ENCODE measurements at places on chromosomes 5 and 9.

DNA sequence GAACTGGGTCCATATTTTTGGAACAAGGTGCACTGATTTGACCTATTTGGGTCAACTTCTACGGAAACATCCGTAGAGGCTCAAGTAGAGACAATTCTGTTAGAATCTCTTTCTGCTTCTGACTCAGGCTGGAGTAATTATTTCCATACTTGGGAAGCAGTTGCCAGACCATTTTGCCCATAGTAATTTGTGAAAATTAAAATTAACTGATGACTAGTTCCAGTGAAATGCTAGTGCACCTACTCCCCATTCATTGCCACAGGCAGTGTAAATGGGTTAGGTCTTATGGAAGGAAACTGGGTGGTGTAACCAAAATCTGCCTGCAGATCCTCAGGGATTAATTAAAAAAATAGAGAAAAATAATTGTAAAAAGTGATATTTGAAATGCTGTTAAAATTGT is 201.1 kb downstream of the TENT4A start:
- DNase-seq: no peak

- peak; percentile 60 for DNase-seq
Observed at GRCh38 chr9:8733131-8733954, 933.8 kb upstream of the DMAC1 start.

- peak; percentile 48 for DNase-seq
Observed at GRCh38 chr5:37792975-37793631, 46.7 kb downstream of the GDNF start.

DNA sequence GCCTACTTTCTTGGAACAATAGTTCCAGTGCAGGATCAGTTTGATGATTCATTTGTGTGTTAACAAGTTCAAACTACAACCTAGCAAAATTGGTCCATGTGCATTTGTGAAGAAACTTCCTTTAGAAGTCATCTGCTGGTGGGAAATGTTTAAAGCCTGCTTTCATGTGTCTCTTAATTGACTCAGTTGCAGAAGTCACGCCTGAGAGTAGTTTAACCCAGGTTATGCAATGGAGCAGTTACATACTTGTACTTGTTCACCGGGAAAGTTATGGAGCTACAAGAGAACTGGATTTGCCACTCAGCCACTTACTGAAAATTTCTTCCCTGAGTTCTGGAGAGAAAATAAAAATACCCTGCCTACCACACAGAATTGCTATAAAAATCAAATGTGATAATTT is 1397.8 kb downstream of the PTPRD start:
- no peak for DNase-seq

DNA sequence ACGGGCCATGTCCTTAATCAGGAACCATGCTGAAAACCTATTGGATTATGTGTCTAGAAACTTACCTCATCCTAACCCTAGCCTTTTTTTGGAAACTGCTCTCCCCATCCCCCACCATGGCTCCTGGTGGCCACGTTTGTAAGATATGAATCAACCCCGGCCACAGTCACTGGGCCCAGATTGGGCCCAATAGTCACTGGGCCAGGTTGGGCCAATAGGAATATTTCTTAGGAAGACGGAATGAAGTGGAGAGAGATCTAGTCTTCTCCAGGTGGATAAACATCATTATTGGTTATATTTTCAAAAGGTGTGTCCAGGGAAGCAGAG is 468.7 kb downstream of the ARHGEF28 start:
- DNase-seq: no peak

DNA sequence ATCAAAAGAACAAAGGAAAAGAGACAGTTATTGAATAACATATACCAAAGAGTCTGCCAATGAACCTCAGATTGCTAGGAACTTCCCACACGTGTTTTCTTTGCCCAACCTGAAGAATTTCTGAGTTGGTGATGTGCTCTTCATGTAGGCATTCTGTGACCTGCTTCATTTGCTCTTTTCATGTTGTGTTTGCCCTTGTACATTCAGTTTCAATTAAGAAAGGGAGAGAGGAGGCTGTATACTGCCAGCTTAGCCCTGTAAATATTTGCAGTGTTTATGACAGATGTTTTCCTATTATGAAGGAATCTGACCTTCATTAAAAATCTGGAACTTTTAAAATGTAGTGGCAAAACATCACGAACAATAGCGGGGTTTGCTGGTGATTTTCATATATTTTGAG is 168.5 kb downstream of the GAS1 start:
- no peak for DNase-seq

GRCh38 chr5:112121258-112121657 is 297.8 kb downstream of the EPB41L4A start:
- DNase-seq: peak; percentile 86

GRCh38 chr9:89189215-89189614 is 10.6 kb upstream of the SHC3 start:
- no peak for DNase-seq

- no peak for DNase-seq
Observed at GRCh38 chr5:119290161-119290569, 65.7 kb upstream of the TNFAIP8 start.

DNA sequence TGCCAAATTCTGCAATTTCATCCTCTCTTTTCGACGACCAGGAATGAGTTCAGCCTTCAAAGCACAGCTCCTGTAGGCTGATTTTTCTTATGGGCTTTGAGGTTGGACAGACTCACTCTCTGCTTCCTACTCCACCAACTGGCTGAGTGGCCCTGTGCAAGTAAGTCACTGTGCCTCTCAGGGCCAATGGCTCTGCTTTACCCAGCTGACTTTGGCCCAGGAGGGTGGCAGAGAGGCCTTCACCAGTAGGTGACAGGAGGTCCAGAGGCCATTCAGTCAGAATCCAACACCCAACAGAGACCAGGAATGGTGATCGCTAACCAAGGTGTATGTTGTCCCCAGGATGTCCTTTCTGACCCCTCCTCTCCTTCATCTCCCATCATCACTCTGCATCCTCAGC is 49.5 kb upstream of the ALDH1B1 start:
- no peak for DNase-seq

- no peak for DNase-seq
Observed at GRCh38 chr5:96726802-96727201, 64.6 kb downstream of the CAST start.

DNA sequence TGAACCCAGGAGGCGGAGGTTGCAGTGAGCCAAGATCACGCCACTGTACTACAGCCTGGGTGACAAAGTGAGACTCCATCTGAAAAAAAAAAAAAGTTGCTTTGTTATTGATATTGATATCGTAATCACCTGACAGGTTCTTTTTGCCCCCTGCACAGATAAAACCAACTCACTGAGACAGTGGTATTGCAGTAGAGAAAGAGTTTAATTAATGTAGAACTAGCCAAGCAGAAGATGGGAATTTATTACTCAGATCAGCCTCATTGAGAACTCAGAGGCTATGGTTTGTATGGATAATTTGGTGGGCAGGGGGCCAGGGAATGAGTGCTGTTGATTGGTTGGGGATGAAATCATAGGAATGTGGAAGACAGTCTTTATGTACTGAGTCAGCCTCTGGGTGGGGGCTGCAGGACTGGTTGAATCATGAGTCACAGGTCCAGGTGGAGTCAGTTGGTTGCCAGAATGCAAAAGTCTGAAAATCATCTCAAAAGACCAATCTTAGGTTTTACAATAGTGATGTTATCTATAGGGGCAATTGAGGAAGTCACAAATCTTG is 35.8 kb upstream of the MEGF10 start:
- peak; percentile 75 for DNase-seq

DNA sequence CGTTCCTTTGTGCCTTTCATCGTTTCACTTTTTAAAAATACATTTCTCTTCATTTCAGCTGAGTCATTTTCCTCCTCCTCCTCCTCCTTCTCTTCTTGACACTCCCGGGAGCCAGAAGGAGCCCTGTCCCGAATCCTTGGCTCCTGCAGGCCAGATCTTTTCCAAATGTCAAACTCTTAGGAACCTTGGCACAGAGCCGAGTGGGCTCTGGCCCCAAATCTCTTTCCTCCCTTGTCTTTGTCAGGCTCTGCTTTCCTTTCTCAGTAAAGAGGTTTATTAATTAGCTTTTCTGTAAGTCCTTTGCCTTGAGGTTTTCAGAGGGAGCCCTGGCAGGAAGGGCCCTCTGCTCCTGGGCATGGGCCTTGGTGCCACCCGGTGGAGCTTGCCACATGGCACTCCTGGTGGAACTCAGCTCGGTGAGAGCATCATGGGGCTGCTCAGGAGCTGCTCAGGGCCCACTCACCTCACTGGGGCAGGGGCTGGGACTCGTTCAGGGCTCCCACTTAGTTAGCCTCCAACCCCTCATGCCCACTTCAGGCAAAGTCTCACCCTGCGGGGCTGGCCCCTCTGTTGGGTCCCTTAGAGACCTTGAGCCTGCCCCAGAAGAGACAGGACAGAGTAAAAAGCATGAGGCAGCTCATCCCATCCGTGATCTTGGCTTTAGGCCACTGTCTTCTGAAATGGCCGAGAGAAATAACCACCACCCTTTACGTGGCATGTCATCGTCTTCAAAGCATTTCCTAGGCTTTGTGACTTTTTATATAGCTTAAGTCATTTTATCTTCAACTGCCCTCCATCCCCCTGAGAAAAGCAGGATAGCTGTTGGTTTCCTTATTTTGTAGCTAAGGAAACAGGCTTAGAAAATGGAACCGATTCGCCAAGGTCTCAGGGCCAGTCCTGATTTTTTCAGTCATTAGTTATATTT is 17.1 kb downstream of the STC2 start:
- peak; percentile 51 for DNase-seq

- no peak for DNase-seq
Observed at GRCh38 chr9:123417289-123418051, 61.5 kb downstream of the CRB2 start.

DNA sequence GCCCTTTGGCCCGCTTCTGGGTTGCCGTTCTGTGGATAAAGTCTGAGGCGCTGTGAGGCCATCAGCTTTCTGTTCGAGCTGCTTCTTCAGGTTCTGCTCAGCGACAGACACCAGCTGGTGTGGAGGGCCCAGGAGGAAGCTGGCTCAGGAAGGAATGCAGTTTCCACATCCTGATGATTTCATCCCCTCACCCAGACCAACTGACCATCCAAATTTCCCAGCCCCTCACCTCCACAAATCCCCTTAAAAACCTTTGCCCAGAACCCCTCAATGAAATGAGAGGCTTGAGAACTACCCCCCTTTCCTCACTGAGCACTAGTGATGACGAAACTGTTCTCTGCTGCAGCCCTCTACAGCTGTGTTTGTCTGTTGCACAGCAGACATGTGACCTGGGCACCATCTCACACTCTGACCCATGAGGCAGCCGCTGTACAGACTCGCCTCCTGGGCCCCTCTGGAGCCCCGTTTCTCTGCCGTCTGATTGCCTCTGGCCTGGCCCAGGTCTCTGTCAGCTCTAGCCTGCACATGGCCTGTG is 45.4 kb downstream of the SPATA31C2 start:
- peak; percentile 16 for DNase-seq

GRCh38 chr9:82988488-82988887 is 74.5 kb downstream of the RASEF start:
- no peak for DNase-seq

DNA sequence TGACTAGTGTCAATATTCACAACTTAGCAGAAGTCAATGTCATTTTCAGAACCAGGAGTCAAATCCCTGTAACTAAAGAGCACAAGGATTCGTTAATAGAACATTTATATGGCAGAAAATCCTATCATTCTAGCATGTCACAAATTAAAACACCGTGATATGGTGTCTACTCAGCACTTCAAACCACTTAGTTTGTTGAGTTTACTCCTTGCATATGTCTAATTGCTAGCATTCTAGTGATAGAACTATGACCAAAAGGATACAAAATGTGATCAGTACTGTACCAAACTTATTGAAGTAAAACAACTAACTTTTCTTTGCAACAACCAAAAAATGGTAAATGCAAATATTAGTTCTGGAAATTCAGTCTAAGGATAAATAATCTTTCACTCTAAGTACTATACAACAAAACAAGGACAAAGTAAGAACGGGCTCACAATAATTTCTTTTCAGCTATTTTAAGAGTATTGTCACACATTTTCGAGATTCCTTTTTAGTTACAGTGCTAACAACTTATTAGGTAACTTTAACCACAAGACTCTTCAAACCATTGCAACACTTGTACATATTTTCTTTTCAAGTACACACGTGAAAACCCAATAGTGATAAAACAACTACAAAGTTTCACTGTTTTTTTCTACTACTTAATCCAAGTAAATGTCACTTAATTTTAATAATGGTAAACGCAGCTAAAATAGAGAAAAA is 845.2 kb upstream of the CDH10 start:
- DNase-seq: peak; percentile 37

DNA sequence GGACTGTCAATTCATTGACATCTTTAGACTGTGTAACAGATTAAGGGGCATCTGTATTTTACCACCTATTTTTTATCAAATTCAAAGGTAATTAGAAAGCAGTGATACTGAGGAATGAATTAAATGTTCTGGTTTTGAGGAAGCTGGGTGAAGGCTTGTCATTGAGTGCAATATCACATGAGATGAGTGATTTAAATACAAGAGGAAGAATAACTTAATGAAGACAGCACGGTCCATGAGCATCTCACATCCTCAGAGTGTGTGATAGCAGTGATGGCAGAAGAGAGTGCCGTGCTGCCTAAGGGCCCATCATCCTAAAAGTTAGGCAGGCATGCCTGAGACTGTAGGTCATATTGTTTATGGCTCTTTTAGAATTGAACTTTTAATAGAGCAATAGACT is 263.3 kb downstream of the MAST4 start:
- no peak for DNase-seq

- DNase-seq: no peak
Observed at GRCh38 chr5:88377705-88378656, 109.3 kb upstream of the TMEM161B start.

- DNase-seq: no peak
Observed at GRCh38 chr9:94014920-94015319, 59.8 kb upstream of the BARX1 start.

DNA sequence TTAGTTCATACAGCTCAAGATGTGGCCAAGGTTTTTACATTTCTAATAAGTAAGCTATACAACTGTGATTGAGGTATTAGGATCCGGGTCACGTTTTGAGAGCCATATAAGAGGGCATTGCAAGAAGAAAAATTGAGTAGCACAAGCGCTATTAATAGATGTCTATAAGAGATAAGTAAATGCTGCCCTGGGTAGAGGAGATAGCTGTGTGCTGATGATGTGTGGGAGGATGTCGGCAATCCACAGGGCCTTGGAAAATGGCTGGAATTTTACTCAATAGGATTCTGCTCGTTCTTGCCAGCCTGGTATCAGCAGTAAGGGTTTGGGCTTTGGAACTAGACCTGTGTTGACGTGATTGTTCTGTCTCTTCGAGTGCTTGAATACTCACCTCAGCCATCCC is 41.6 kb downstream of the CSF1R start:
- no peak for DNase-seq

GRCh38 chr5:5387192-5387591 is 35.3 kb upstream of the ICE1 start:
- DNase-seq: no peak
